Activated naive CD8-positive, alpha-beta T cell treated with anti-CD3 and anti-CD28 coated beads, Interleukin-2, amount 50 U/mL, for 16 hours (primary cell): ENCODE measurements at places on chromosomes 2 and 18.

- DNase-seq, result no peak
Observed at GRCh38 chr2:22406625-22407024, 978.4 kb upstream of the KLHL29 start.

DNA sequence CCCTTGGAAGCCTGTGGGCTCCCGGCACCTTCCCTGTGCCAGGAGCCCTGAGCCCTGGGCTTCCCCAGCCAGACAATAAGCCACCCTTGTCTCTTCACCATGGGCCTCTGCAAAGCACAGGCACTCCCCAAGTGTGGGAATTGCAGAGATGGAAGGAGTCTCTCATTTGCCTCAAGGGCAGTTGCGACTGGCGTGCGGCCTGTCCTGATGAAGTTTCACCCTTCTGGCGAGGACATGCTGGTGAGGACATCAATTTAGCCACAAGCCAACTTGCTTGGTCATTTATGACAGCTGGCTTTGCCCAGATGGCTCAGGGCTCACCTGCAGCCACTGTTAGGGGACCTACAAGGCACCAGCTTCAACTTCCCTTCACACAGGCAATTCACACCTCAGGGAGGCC is 180.2 kb downstream of the ANAPC1 start:
- DNase-seq, result no peak

DNA sequence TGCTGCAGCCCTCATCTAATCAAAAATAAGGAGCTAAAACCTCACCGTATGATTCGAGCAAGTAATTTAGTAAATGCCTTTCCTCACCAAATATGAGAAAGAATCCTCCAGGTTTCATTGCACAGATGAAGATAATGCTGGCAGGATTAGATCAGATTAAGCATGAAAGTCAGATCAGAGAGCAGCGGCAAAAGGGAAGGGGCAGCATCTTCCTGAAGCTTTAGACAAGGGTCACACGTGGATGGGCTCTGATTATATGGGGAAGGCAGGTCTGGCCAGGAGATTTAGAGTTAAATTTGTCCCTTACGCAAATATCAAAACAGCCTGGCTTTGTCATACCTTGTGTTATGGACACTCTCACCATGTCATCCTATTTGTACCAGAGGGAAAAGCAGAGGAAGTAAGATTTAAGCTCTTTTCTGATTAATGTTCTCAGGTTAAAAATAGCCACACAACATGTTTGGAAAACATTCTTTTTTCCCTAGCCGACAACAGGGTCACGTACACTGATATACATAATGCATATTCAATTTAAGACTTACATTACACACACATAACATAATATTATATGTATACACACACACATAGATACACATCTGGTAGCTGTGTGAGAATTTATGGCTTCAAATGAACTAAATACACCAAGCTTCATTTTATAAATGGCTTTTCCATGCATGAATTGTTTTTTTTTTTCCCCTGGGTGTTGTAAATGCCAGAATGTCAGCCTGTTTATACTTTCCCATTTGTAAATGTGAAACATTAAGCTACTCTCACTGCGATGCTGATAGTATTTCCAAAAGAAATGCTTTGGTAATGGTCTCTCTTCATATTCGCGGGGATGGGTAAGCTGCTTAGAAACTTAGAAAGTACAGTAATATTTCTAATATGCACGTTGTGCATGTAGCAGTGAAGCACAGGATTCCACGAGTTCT is 196.3 kb upstream of the SIX3 start:
- DNase-seq, result no peak

DNA sequence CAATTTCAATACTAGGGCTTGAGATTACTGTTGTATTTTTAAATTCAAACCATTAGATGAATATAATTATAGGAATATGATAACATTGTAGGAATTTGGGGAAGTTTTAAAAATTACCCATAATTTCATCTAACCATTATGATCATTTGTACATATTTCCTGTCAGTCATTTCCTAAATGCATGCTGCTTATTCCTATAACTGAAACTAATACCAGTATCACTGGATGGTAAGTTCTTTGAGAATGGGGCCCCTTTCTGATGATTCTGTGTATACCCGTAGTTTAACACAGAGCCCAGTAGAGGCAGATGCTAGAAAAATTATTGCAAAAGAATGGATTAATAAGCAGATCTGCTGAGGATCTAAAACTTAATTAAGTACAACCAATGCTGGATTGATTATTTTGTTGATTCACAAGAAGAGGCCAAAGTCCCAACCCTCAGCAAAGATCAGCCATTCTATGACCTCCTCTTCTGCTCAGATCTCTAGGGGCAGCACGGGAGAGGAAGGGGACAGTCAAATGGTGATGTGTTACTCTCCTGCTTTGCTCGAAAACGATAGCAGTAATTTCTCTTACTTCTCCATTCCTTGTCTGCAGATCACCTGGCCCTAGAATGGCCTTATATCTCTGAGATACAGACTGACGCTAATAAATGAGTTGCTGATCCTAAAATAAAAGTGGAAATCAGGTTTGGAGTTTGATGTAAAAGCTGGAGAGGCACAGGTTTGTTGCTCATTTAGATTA is 69.5 kb upstream of the PELI1 start:
- no peak for DNase-seq

DNA sequence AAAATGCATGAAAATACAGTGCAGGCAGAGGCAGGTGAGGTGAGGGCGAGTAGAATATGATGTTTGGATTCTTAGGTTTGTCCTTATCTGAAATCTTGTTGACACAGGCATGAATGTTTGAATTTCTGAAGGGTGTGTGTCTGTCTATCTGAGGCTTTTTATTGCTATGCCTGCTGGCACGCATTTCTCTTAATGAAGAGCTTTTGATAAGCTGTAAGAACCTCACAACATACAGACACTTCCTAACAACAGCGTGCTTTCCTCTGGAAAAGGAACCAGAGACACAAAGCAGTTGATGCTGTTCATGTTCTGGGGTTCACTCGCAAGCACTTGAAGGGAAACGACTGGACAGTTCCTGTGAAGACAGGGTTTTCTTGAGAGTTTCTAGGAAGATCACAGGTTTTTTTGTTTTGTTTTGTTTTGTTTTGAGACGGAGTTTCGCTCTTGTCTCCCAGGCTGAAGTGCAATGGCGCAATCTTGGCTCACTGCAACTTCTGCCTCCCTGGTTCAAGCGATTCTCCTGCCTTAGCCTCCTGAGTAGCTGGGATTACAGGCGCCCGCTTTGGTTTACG is 33.3 kb upstream of the CABLES1 start:
- no peak for DNase-seq
